ENCODE measurements at places on chromosomes 2 and 18.

GRCh38 chr2:215758691-215759090 lies 254.7 kb downstream of the MREG start:
- no peak for DNase-seq

- peak; percentile 82 for DNase-seq
These were observed 50.4 kb upstream of the CTIF start for GRCh38 chr18:48488388-48488850.

GRCh38 chr18:72223733-72224132 lies 320.4 kb downstream of the CBLN2 start:
- DNase-seq = no peak

DNA sequence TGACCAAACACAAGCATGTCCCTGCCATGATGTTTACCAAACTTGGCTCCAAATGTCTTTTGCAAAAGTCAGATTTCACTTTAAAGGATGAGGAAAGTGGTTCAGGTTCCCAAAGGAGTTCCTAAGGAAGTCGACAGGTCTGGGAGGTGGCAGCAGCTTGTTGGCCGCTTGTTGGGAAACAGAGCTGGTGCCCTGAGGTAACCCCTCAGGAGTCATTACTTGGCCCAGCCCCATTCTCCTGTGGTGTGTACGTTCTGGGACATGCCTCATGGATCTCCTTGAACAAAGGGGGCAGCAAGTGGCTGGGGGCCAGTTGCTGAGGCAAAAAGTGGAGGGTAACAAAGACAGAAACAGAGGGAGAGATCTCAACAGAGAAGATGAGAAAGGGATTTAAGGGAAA lies 10.9 kb downstream of the TMBIM1 start:
- DNase-seq = no peak

- no peak for DNase-seq
These were observed 113.1 kb downstream of the GCA start for GRCh38 chr2:162457046-162457445.

DNA sequence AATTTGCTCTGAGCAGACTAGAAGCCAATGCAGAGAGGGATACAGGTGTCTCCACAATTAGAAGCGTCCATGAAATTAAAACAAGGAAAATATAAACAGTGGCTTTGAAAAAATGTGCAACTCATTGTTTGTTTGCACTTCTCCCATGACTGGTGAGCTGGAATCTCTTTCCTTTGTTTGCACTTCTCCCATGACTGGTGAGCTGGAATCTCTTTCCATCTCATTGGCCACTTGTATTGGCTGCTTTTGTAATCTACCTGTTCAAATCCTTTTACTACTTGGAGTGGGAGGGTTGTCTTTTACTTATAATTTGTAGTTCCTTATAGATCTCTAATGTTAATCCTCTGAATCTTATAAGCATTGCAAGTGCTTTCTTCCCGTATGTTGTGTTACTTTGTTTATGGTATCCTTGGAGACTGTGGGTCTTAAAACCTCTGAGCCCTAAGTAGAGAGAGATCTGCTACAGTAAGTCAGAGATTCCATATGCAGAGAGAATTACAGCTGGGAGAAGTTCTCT lies 94.1 kb downstream of the RTN4 start:
- DNase-seq = no peak

DNA sequence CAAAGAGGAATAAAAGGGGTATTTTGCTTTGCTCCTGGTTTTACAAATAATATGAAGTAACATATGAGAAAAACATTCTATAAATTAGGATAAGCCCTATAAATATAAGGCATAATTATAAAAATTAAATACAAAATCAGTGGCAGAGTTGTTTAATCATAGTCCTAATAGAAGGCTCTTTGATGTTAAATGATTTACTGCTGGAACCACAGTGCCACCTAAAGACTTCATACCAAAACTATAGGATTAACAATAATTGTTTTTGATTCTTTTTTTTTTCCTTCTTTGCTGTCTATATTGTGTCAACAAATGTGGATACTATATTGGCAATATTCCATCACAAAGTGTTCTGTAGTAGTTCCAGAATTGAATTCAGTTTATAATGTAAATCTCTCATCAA lies 837.7 kb upstream of the SLC39A10 start:
- no peak for DNase-seq

DNA sequence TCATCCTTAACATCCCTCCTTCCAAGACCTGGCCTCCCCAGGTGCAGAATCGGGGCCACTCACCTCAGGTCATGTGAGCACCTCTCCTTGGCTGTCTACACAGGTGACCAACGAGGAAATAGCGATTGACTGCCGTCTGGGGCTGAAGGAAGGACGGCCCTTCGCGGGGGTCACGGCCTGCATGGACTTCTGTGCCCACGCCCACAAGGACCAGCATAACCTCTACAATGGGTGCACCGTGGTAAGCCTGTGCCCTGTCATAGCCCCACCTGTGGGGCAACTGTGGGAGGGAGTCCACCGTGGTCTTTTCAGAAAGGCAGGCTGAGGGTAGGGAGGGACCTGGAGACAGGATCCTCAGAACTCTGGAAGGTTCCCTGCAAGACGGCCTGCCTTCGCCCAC lies 54.3 kb downstream of the BOLA3 start:
- DNase-seq = no peak

DNA sequence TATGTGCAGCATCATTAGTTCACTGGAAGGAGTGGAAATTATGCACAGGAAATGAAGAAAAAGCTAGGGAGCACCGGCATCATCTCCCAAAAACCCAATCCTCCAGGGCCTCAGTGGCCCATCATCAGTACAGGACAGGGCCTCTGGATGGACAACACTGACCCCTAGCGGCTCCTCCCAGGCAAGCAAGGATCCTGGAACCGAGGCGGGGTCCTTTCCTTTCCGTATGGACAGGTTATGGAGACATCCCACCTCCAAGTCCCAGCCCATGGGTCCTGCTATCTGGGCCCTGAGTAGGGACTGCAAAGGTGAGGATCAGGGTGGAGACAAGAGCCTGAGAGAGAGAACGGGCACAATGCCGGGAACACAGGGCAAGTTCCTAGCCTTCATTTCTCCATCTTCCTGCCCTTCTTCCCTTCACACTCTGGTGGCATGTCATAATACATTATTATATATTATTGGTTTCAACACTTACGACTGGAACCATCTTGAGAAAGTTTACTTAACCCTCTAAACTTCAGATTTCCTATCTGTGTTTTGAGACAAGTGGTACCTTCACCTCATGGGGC lies 68.2 kb downstream of the ZNF516 start:
- no peak for DNase-seq

GRCh38 chr18:75053028-75053629 lies 155.8 kb downstream of the PTGR3 start:
- no peak for DNase-seq

- no peak for DNase-seq
These were observed 139.4 kb downstream of the OSR1 start for GRCh38 chr2:19219060-19219459.

GRCh38 chr2:98541906-98542305 lies 66.4 kb downstream of the COA5 start:
- DNase-seq = no peak

GRCh38 chr2:10524341-10524740 lies 76.2 kb upstream of the ODC1 start:
- DNase-seq = no peak

- DNase-seq = no peak
These were observed 259.2 kb downstream of the TGIF1 start for GRCh38 chr18:3709205-3709604.

DNA sequence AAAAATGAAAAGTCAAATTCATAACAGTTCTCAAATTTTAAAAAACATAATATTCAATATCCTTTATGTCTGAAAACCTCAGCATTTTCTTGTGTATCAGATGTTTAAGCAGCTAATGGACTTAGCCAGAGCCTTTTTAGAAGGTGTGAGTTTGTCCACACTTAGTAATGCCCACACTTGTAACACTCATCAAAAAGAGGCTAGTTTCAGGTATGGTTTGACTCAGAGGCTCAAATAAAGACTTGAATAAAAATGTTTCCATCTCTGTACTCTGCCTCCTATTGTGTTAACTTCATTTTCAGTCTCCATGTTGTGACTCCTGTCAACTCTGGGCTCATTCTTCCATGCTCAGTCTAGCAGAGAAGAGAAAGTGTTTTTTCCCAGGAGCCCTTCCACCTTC lies 311.6 kb downstream of the IRS1 start:
- no peak for DNase-seq

- DNase-seq = peak; percentile 68
These were observed 265.2 kb upstream of the SPHKAP start for GRCh38 chr2:228446734-228447133.

DNA sequence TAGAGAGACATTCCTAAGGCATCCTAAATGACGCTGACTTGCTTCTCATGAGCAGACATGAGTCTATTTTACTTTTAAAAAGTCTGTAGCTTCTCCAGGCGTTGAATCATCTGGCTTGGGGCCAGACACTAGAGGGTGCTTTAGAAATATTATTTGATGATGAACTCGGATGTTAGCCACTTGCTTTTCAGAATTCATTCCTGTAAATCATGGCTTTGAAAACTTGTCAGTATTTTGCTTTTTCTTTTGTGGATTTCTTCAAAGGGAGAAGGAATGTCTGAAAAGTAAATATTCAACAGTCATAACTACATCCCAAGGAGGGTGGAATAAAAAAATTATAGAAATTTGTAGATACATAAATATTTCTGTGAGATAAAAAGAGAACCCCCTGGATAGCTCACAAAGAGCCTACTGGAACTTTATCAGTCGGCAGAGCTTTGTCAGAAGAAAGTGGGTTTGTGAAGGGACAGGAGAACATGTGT lies 370.8 kb downstream of the OSR1 start:
- peak; percentile 71 for DNase-seq

DNA sequence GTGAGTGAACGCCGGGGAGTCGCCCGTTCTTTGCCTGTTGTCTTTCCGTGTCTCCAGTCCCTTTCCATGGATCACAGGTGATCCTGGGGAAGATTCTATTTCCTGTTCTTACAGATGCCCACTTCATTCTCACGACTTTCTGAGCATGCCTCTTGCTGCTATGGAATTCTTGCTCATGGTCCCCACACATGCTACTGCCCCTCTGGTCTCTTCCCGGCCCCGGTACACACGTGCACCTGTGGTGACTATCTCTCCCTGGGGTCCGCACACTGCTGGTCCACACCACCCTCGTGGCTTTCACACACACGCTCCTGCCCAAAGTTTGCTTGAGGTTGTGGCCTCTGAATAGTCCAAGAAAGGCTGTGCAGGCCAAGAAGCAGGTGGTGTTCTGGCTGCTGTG lies 67.9 kb upstream of the ALKAL2 start:
- no peak for DNase-seq

- peak; percentile 34 for DNase-seq
These were observed 587 bp downstream of the SUMO1 start for GRCh38 chr2:202237787-202238233.

- DNase-seq = no peak
These were observed 158.8 kb upstream of the SLC39A10 start for GRCh38 chr2:195498176-195498575.

- DNase-seq = no peak
These were observed 53.1 kb upstream of the NOSTRIN start for GRCh38 chr2:168749297-168749696.

DNA sequence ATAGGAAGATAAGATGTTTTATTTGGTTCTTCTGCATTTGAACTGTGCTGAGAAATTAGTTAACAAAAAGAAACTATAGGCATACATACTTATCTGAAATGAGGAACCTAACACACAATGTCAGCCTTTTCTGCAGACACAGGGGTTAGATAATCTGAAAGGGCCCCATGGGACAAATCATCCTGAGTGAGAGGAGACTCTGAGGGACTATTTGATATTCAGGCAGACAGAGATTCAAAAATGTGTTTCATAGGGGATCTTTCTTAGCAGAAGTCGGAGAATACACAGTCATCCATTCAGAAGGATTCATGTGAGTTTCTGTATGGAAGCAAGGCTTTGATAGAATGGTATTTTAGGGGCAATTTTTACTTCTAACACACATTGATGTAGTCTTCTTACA lies 79.1 kb downstream of the NCKAP5 start:
- no peak for DNase-seq

- DNase-seq = no peak
These were observed 3.1 kb downstream of the WIPF1 start for GRCh38 chr2:174594456-174594855.

GRCh38 chr2:50126845-50127244 lies 905.1 kb downstream of the NRXN1 start:
- no peak for DNase-seq

DNA sequence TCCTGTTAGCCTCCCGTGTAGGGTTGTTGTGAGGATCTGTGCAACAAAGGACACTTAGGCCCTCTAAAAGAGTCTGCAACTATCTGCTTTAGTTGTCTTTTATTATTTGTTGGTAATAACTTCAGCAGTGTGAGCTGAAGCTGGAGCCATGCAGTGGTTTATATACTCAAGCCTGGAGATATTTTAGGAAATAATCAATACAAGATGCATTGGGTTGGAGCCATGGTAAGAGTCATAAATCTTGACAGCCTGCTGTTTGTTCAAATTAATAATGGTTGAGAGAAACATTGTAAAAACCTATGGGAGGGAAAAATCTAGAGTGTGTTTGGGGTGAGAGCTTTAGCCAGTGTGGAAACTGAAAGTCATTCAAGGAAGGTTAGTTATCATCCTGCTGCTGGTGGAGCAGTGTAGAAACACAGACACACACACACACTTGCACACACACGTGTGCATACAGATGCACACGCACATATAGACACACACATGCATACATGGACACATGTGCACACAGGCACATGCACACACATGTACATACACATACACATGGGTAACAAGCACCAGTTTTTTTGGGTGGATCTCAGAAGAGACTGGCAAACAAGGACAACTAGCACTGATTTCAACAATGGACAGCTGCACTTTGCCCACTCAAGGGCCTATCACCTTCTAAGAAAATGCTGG lies 51.0 kb downstream of the ACOXL start:
- no peak for DNase-seq

- DNase-seq = no peak
These were observed 55.2 kb downstream of the ANKRD12 start for GRCh38 chr18:9191658-9192256.

DNA sequence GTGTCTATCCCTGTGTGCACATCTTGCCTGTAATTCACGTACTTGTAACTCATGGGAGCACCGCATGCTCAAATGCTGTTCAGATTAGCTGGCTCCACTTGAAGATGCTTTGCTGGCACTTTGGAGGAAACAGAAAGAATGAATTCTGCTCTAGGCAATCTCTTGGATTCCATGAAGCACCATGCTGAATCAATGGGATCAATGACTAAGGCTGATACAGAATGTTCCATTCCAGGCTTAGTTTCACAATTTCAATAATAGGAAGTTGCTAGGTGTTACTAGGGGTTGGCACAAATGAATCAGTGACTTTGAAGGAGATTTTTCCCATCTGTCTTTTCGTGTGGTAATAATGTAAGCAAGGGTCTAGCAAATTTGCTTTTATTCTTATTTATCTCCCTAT lies 328.8 kb downstream of the OSR1 start:
- no peak for DNase-seq

DNA sequence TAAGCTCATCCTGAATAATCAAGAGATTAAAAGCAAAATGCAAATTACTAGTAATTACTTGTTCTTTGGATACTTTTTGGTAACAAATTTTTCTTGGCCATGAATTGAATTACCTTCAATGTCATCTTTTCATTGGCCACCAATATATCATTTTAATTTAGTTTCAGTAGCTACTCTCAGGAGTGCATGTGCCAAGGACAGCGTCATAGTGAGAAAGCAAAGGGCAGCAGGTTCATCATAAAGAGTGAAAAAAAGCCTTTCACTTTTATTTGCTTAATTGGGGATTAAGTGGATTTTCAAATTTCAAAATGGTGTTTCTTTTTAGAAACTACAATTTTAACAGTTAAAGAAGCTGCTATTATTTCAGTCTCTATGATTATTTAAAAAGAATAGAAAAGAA lies 815.2 kb downstream of the NR4A2 start:
- no peak for DNase-seq

GRCh38 chr2:86470890-86471289 lies 29.7 kb downstream of the KDM3A start:
- no peak for DNase-seq
